ENCODE measurements at places on chromosomes 2 and 18. TPM values are rescaled to one million over a fixed set of nuclear protein-coding genes. Genes with fewer than 3 reads are reported as not detected.

DSG4 gene
- not detected for total RNA-seq

- no peaks in the 10 kb centered on the region for H3K36me3 ChIP-seq
- no peak for DNase-seq
- H3K4me1 ChIP-seq: no peaks in the 10 kb centered on the region
- no peak overlapping the region for H3K27ac ChIP-seq
Measured at GRCh38 chr18:47873625-47874024, 56.8 kb downstream of the SMAD2 start.

GRCh38 chr2:178345951-178346350 is 105.0 kb downstream of the PRKRA start:
- DNase-seq: no peak
- no peak overlapping the region for H3K4me3 ChIP-seq
- no peaks in the 10 kb centered on the region for H3K36me3 ChIP-seq
- no peak overlapping the region for H3K27ac ChIP-seq

DNA sequence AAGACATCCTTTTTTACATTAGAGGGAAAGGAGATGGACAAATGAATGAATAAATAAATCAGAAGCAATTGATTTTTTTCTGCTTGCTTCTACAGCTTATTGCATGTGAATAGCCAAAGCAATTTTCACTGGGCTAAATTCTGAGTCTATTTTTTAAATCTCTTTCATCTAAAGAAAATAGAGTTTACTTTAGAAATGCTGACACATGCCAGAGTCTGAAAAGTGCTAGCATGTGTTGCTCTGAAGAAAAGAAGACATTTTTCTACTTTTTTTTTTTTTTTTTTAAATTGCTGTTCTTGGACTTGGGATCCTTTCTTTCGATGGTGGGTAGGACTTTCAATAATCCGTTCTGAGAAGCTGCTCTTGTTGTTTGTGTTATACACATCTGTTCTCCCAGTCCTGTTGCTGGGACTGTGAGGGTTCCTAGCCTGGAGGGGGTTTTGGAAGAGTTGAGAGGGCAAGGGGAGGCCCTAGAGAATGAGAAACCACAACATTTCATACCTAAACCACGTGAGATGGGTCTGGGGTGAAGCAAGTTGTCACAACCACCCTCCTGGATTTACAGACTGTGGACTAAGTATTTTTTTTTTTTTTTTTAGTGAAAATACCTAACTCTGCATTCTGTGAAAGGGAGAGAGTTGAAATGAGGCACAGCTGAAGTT is 193.5 kb downstream of the PRKCE start:
- peaks cover 3% of the 10 kb centered on the region for H3K4me1 ChIP-seq
- no peak for DNase-seq
- no peak overlapping the region for H3K27ac ChIP-seq
- H3K4me3 ChIP-seq: no peak overlapping the region

- no peak for DNase-seq
- H3K4me1 ChIP-seq: no peaks in the 10 kb centered on the region
- H3K36me3 ChIP-seq: no peaks in the 10 kb centered on the region
- no peaks in the 10 kb centered on the region for H3K27me3 ChIP-seq
- H3K27ac ChIP-seq: no peak overlapping the region
Measured at GRCh38 chr18:61822879-61823278, 69.9 kb downstream of the RNF152 start.

DNA sequence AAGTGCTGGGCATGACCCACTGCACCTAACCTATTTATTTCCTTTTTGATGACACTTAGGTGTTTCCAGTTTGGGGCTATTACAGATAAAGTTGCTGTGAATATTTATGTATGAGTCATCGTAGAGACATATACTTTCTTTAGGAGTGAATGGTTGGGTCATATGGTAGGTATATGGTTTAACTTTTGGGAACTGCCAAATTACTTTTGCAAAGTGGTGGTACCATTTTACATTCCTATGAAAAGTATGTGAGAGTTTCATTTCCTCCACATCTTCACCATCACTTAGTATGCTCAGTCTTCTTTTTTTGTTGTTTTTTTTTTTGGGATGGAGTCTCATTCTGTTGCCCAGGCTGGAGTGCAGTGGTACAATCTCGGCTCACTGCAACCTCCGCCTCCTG is 56.1 kb downstream of the HNRNPLL start:
- no peak overlapping the region for H3K4me3 ChIP-seq
- H3K27ac ChIP-seq: no peak overlapping the region
- H3K4me1 ChIP-seq: no peaks in the 10 kb centered on the region

ZSWIM2 gene
- total RNA-seq: under 0.01 TPM

NEU2 gene
- not detected for total RNA-seq

SP110 gene
- total RNA-seq: 7.2 TPM

- DNase-seq: peak; percentile 82
- no peaks in the 10 kb centered on the region for H3K36me3 ChIP-seq
- peak overlapping the region; percentile 89 for H3K4me3 ChIP-seq
- H3K27ac ChIP-seq: peak overlapping the region; percentile 76
- no peaks in the 10 kb centered on the region for H3K27me3 ChIP-seq
Measured at GRCh38 chr2:206084439-206084869, 1.5 kb downstream of the INO80D start.

GLI2 gene
- 3.3 TPM for total RNA-seq

CXXC1 gene
- 33.6 TPM for total RNA-seq

GRCh38 chr2:15640261-15640711 is 48.6 kb downstream of the DDX1 start:
- H3K27me3 ChIP-seq: no peaks in the 10 kb centered on the region
- H3K27ac ChIP-seq: no peak overlapping the region
- no peaks in the 10 kb centered on the region for H3K36me3 ChIP-seq
- peaks cover 4% of the 10 kb centered on the region for H3K4me1 ChIP-seq
- DNase-seq: peak; percentile 76

- no peak overlapping the region for H3K27ac ChIP-seq
- H3K27me3 ChIP-seq: no peaks in the 10 kb centered on the region
- no peak overlapping the region for H3K4me3 ChIP-seq
- DNase-seq: no peak
Measured at GRCh38 chr2:241852116-241852980, 6.3 kb downstream of the PDCD1 start.

MEMO1 gene
- 26.7 TPM for total RNA-seq

- H3K4me3 ChIP-seq: peak overlapping the region; percentile 15
- DNase-seq: peak; percentile 66
- H3K36me3 ChIP-seq: no peaks in the 10 kb centered on the region
- H3K27ac ChIP-seq: no peak overlapping the region
Measured at GRCh38 chr2:27765621-27766286, 5.8 kb upstream of the MRPL33 start.

FNDC4 gene
- total RNA-seq: 18.3 TPM

UGT1A4 gene
- total RNA-seq: not detected

DNA sequence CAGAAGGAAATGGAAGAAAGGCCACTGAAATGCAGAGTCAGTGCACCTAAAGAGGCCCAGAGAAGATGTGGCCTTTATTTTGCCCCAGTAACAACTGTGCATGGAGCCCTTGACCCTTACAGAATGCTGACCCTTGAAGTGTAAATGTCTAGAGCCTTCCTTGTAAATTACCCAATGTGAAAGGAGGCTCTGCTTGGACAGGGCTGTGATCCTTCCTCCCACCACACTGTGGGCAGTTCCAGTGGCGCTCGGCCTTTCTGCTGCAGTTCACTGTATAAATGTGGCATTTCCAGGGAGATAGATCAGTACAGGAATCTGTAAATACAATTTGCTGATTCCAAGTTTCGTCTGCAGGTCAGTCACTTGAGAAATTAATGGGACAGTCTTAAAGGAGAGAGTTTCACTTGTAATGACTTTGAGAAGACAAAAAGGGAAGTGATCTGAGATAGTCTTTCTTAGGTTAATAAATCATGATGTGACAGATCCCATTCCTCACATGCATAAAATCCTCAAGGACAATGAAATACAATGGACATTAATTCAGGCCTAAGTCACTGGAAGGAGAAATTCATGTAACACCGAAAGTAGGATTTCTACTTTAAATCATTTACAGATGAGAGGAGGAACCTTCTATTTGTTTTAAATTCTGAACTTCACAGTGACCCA is 133.8 kb upstream of the LMAN1 start:
- H3K27ac ChIP-seq: no peak overlapping the region
- no peaks in the 10 kb centered on the region for H3K36me3 ChIP-seq
- H3K27me3 ChIP-seq: no peaks in the 10 kb centered on the region
- H3K4me3 ChIP-seq: no peak overlapping the region
- DNase-seq: no peak

GRCh38 chr2:42042631-42043355 is 5.0 kb upstream of the PKDCC start:
- no peak for DNase-seq
- H3K36me3 ChIP-seq: no peaks in the 10 kb centered on the region
- H3K27ac ChIP-seq: no peak overlapping the region
- H3K4me1 ChIP-seq: peaks cover 6% of the 10 kb centered on the region
- H3K27me3 ChIP-seq: peaks cover 11% of the 10 kb centered on the region

GRCh38 chr18:79706658-79707057 is 27.1 kb downstream of the CTDP1 start:
- H3K4me3 ChIP-seq: no peak overlapping the region
- H3K27me3 ChIP-seq: no peaks in the 10 kb centered on the region
- no peaks in the 10 kb centered on the region for H3K4me1 ChIP-seq
- DNase-seq: no peak
- H3K36me3 ChIP-seq: peaks cover 10% of the 10 kb centered on the region

DNA sequence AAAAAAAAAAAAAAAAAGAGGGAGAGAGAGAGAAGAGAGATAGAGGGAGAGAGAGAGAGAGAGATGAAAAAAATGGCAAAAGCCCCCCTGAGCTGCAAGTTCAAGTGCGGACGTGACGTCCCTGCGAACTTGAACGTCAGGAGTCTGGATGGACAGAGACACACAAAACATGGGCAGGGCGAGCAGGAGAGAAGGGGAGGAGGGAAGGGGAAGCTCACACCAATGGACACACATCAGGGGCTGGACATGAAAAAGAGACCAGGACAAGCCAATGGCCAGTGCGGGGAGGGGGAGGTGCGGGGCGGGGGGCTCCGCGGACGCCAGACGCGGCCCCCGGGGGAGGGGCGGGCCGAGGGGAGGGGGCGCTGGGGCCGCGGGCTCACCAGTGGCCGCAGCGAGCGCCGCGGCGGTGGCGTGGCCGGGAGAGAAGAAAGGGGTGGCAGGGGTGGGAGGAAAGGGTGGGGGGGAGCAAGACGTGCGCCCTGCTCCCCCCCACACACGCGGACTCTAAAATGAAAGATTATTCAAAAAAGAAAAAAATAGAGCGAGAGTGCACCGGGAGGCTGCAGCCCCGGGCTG is at the start of gene BCL11A:
Gene BCL11A (minus strand): TSS at position 160 of the 579 bp plus-strand sequence. CDS start 384 bp downstream, outside the sequence.
- H3K4me1 ChIP-seq: peaks cover 2% of the 10 kb centered on the region
- peak; percentile 71 for DNase-seq
- peaks cover 25% of the 10 kb centered on the region for H3K27me3 ChIP-seq
- no peak within 1 kb of the TSS for H3K27ac ChIP-seq
- H3K4me3 ChIP-seq: peak within 1 kb of the TSS; percentile 63
- no peaks in the 10 kb centered on the region for H3K36me3 ChIP-seq

GRCh38 chr2:58313926-58314325 is 72.8 kb upstream of the FANCL start:
- H3K27me3 ChIP-seq: no peaks in the 10 kb centered on the region
- H3K36me3 ChIP-seq: no peaks in the 10 kb centered on the region
- H3K4me3 ChIP-seq: no peak overlapping the region
- H3K4me1 ChIP-seq: no peaks in the 10 kb centered on the region
- no peak for DNase-seq
- no peak overlapping the region for H3K27ac ChIP-seq

PECR gene
- 22.6 TPM for total RNA-seq
